ENCODE measurements at places on chromosomes 5 and 9.

- DNase-seq: no peak
These were observed 243.8 kb downstream of the ADAMTSL1 start for GRCh38 chr9:18717759-18718158.

- no peak for DNase-seq
These were observed 212.3 kb upstream of the ATP10B start for GRCh38 chr5:161064297-161064696.

GRCh38 chr9:22084336-22085035 is 75.4 kb upstream of the CDKN2B start:
- DNase-seq: no peak

- no peak for DNase-seq
These were observed 13.2 kb upstream of the KIF12 start for GRCh38 chr9:114112325-114112724.

DNA sequence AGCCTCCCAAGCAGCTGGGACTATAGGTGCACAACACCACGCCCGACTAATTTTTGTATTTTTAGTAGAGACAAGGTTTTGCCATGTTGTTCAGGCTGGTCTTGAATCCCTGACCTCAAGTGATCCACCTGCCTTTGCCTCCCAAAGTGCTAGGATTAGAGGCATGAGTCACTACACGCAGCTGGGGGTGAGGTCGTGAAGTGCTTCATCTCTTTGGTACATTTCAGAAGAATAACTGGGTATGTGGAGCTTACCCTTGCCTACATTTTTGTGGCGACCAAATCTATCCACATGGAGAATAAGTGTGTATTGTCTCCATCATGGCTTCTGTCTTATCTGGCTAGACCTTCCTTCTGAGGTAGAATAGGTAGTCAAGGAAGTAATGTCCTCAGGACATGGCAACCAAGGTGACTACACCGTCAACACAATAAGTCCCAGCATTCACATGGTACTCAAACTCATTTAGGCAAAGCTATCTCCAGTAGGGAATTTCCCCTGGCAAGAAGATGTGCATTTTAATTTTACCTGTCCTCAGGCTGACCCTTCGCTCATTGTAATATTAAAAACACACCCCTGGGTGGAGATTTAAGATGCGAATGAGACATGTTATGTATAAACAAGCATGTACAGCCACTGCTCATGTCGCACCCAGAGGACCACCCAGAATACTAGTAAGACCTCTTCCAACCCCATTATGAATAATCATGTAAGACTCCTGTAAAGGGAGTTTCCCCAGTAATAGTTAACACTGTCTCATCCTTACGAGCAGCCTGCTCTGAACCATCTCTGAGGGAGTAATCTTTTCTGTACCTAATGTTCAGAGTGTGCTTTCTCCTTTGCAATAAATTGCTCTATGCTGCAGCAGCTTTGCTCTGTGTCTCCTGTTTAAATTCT is 1173.2 kb downstream of the TAF11L14 start:
- no peak for DNase-seq

Measured in RCC 7860 (cell line).